ENCODE measurements at places on chromosomes 11 and 22. TPM values are rescaled to one million over a fixed set of nuclear protein-coding genes. Genes with fewer than 3 reads are reported as not detected.
A peak's percentile ranks its signal among the peaks of the same experiment; 100 is the strongest.

DNA sequence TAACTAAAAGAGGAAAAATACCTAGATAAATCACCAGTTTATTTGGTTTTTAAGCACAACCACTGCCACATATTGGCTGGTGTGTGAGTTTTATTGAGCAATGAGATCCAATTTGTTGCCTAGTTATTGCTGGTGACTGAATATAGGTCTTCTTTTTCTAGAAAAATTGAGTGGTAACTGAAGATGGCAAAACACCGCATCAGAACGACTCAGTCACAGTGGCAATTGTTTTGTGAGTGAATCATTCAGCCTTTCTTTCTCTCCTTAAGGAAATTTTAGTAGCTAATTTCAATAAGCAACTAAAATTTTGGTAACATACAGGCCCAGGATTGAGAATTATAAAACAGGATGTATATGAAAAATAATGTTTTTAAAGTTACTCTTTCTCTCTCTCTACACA lies 533.0 kb downstream of the KCNA4 start:
- DNase-seq: no peak
- no peaks in the 10 kb centered on the region for H3K36me3 ChIP-seq
- H3K27me3 ChIP-seq: no peaks in the 10 kb centered on the region
- no peak overlapping the region for H3K4me3 ChIP-seq

- DNase-seq: no peak
- no peaks in the 10 kb centered on the region for H3K27me3 ChIP-seq
- H3K27ac ChIP-seq: peak overlapping the region; percentile 55
- no peak overlapping the region for H3K4me3 ChIP-seq
- H3K36me3 ChIP-seq: no peaks in the 10 kb centered on the region
- peaks cover 38% of the 10 kb centered on the region for H3K4me1 ChIP-seq
Observed at GRCh38 chr11:103947546-103947919, 88.9 kb upstream of the DDI1 start.

The CDC42EP1 gene
- polyA plus RNA-seq: 50.3 TPM

DNA sequence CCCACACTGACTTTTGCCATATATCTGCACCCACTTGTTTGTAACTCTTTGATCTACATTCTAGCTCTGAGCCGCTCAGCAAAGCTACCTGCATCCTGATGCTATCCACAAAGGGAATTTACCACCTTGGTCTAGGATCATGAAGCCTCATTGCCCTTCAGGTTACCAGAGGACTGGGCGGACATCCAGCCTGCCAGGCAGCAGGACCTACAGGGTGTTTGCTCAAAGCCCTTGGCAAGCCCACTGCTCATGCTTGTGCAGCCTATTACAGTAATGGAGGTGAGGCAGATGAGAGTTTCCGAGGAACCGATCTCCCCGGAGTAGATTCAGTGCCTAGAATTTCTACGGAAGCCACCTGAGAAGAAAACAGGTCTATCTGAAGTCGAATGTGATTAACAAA lies 417.2 kb downstream of the OPCML start:
- no peak overlapping the region for H3K27ac ChIP-seq
- no peak overlapping the region for H3K4me3 ChIP-seq
- no peaks in the 10 kb centered on the region for H3K36me3 ChIP-seq

The GDPD4 gene
- polyA plus RNA-seq: 5.1 TPM

The TMEM45B gene
- 247 TPM for polyA plus RNA-seq

DNA sequence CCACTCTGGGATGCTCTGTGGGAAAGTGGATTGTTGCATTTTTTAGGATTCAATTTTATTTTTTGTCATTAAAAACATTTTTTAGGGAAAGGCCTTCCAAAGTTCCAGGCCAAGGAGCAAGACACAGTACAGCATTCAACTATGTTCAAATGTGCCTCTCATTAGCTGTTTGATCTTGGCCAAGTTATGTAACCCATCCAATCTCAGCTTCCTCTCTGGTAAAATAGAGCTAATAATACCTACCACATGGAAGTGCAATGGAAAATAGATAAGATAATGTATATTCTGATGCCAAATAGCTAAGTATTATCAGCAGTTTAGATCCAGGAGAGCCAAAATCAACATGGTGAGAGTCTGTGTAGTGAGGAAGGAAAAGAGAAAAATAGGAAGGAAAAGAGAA lies 220.3 kb upstream of the SESN3 start:
- no peak for DNase-seq
- H3K4me1 ChIP-seq: no peaks in the 10 kb centered on the region
- no peak overlapping the region for H3K27ac ChIP-seq
- H3K4me3 ChIP-seq: no peak overlapping the region
- no peaks in the 10 kb centered on the region for H3K36me3 ChIP-seq

- no peaks in the 10 kb centered on the region for H3K36me3 ChIP-seq
- no peak for DNase-seq
- no peak overlapping the region for H3K4me3 ChIP-seq
- H3K4me1 ChIP-seq: peaks cover 15% of the 10 kb centered on the region
- peaks cover 63% of the 10 kb centered on the region for H3K27me3 ChIP-seq
Observed at GRCh38 chr11:64643920-64644646, 53.1 kb downstream of the SLC22A12 start.

GRCh38 chr22:25410849-25411248 lies 153.6 kb upstream of the GRK3 start:
- no peak overlapping the region for H3K4me3 ChIP-seq

DNA sequence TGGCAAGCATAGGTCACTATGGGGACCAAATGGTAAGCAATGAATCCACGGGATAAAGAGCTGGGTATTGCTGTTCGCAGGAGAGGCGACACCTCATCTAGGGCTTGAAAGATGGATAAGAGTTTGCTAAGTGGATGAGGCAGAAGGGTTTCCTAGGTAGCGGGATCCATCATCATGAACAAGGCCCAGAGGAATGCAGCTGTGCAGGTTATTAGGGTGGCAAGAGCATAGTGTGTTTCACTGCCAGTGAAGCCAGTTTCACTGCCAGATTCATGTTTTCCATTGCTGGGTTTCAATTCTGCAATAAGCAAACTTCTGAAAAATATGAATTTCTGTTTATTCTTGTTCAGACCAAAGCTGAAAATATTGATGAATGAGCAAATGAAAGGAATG lies 27.2 kb downstream of the WEE1 start:
- no peak for DNase-seq

- peaks cover 21% of the 10 kb centered on the region for H3K27me3 ChIP-seq
- no peak overlapping the region for H3K27ac ChIP-seq
- no peak overlapping the region for H3K4me3 ChIP-seq
- H3K36me3 ChIP-seq: no peaks in the 10 kb centered on the region
Observed at GRCh38 chr22:33038131-33038772, 19.9 kb downstream of the SYN3 start.

DNA sequence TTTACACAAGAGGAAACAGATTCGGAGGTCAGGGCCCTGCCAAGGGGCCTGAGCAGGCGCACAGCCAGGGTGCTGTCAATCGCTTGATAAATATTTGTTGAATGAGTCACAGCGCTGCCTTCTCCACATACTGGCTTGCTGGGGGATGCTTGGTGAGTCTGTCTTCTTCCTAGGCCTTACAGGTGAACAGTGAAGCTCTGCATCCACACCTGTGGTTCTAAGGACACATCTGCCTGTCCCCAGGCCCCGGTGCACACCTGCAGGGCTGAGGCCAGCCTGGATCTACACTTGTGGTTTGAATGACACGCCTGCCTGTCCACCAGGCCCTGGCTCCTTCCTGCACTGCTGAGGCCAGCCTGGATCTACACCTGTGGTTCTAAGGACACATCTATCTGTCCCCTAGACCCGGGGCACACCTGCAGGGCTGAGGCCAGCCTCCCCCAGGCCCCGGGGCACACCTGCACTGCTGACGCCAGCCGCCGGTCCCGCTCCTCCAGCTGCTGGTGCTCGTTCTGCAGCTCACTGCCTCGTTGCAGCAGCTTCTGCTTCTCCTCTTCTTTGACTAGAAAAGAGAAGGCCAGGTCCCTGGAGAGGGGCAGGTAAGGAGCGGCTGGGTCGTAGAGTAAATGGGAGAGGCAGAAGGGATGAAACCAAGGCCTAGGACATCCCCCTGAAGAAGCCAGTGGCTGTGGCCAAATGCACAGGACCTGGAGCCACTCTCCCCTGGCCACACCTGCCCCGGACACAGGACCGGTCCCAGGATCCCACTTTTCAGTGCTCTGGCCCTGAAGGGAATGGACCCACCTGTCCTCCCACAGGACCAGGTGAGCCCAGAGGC lies 124.6 kb downstream of the PHF21B start:
- no peak overlapping the region for H3K27ac ChIP-seq
- no peaks in the 10 kb centered on the region for H3K4me1 ChIP-seq
- H3K36me3 ChIP-seq: no peaks in the 10 kb centered on the region
- DNase-seq: no peak

The SMARCB1 gene
- polyA plus RNA-seq: 84.8 TPM

DNA sequence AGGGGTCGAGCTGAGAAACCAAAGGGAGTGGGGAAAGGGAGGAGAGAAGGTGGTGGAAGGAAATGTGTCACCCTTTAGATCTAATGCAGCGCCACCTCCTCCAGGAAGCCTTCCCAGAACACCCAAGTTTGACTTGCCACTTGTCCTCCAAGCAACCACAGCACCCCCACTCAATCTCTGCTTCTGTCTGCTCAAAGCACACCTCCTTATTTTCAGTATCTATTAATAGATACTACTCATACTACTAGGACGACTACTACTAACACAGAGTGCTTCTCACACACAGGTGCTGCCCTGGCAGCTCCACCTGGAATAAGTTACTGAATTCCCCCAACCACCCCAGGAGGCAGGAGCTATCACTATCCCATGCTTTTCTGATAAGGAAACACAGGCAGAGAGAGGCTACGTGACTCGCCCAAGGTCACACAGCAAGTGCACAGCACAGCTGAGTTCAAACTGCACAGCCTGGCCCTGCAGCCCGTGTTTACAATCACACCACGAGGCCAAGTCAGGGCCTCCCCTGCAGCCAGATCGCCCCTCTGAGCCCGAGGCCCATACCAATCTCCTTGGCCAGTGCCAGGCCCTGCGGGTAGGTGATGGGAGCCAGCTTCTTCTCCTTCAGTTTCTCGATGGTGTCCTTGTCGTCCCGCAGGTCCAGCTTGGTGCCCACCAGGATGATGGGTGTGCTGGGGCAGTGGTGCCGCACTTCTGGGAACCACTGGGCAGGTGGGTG lies 13.2 kb downstream of the RAC2 start:
- no peak overlapping the region for H3K27ac ChIP-seq
- DNase-seq: no peak
- H3K27me3 ChIP-seq: no peaks in the 10 kb centered on the region

DNA sequence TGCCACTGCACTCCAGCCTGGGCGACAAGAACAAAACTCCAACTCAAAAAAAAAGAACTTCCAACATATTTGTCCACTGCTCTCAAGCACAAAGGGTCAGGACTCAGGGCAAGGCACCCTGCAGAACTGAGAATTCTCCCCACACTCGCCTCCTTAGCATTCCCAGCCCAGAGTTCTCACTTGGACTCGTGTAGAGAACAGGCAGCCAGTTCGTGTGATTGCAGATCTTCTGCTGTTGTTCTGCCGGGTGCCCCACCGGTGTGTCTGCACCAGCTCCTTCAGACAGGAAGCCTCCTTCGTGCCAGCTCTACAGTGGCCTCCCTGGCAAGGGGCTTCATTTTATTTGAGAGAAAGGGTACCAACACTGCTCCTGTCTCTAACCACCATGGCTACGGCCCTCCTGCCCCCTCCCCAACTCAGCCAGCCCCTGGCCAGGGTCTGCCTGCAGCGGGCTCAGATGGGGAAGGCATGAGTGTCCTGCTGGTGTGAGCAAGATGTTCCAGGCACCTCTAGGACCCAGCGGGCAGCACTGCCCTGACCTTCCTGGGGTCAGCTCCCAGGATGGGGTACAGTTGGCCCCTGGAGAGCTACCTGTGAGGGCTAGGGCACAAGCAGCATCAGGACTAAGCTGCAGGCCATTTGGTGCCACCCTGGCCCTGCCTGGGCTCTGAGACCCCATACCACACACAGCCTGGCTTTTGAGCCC lies 19.5 kb upstream of the SCGB1A1 start:
- H3K4me1 ChIP-seq: peaks cover 31% of the 10 kb centered on the region
- no peak for DNase-seq
- peak overlapping the region; percentile 77 for H3K27ac ChIP-seq
- no peaks in the 10 kb centered on the region for H3K36me3 ChIP-seq
- H3K4me3 ChIP-seq: no peak overlapping the region

DNA sequence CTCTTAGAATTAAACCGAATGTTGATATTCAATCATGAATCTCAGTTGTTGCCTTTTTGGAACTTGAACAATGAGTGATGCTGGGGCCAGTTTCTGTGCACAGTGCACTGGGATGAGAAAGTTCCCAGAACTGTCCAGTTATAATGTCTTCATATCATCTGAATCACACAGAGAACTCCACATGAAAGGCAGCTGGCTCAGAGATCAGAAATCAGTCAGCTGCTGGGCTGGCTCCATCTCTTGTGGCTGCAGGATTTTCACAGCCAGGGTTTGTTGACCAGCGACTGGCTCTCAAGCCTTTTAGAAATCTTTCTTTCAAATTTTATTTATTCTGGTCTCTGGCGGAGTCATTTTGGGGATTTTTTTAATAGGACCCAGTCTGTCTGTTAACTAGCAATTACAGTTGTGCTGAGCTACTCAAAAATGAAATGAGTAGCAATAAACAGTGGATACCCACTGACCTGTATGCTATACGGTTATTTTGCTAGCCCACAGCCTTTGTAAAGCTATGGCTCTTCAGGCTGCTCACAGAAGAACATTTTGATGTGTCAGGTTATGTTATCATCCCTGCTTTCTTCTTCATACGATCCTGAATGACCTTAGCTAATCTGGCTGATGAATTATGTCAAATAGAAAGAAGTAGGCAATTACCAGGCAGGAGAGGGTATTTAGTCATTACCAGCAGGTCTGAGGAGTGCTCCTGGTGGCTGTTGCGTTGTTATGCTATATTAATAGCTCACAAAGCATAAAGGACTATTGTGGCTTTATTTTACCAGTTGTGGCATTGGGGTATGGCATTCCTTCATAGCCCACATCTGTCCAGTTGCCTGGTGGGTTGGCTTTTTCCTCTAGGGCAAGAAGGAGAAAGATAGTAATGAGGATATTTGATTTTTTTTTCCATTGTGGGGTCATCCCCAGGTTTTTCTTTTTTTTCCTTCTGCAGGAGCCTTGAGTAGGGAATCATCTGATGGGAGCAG lies 3.6 kb downstream of the FAT3 start:
- peaks cover 60% of the 10 kb centered on the region for H3K27me3 ChIP-seq
- no peak overlapping the region for H3K27ac ChIP-seq
- no peak for DNase-seq
- H3K4me3 ChIP-seq: no peak overlapping the region
- H3K4me1 ChIP-seq: no peaks in the 10 kb centered on the region

DNA sequence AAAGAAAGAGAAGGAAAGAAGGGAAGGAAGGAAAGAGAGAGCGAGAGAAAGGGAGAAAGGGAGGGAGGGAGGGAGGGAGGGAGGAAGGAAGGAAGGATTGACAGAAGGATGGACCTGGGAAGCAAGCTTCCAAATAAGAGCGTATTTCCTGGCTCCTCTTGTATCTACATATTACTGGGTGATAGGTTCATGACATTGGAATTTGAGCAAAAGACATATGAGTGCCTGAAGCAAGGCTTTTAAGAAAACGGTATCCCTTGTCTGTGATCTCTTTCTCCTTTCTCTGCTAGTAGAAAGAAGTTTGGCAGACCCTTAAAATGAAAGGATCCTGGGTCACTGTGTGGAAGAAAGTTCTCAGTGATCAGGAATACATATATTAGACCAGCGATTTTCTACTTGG lies 932.2 kb upstream of the CCDC90B start:
- H3K27me3 ChIP-seq: no peaks in the 10 kb centered on the region
- H3K4me1 ChIP-seq: no peaks in the 10 kb centered on the region
